ENCODE measurements at places on chromosomes 1 and 21.

GRCh38 chr21:33124889-33125288, 54.9 kb downstream of the OLIG1 start:
- no peak for DNase-seq

DNA sequence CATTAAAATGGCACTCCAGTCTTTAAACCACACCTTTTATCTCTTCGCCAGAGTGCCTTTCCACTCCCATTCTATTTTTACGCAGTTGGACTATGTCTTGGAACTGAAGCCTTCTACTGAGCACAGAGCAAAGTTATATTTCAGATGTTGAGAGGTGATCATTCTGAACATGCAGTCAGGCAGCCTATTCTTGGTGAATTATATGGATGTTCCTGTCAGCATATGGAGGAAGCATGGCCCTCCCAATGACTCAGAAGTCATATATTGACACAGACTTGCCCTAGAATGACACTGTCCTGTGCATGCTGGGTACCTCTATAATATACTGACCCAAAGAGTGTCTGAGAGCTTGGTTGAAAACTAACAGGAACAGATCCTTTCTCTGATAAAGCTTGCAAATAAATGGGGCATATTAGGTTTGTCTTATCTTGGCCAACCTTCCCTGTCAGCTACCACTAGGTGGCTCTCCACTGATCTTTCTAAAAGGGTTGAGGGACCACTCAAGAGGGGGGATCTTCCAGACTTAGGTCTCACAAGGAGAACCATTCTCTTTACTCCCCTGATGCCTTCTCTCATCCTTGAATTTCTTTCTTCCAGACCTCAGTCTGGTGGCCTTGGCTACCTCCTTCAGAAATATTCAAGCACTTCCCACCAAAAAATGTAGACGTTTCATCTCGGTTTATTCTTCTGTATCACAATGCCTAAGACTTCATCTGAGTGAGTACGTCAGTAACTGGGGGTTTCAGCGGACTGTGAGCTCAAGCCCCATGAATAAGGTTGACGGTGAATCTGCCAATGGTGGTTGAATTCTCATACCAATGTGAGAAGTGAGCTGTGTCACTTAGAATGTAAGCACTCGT, 11.8 kb upstream of the ALG14 start:
- no peak for DNase-seq

DNA sequence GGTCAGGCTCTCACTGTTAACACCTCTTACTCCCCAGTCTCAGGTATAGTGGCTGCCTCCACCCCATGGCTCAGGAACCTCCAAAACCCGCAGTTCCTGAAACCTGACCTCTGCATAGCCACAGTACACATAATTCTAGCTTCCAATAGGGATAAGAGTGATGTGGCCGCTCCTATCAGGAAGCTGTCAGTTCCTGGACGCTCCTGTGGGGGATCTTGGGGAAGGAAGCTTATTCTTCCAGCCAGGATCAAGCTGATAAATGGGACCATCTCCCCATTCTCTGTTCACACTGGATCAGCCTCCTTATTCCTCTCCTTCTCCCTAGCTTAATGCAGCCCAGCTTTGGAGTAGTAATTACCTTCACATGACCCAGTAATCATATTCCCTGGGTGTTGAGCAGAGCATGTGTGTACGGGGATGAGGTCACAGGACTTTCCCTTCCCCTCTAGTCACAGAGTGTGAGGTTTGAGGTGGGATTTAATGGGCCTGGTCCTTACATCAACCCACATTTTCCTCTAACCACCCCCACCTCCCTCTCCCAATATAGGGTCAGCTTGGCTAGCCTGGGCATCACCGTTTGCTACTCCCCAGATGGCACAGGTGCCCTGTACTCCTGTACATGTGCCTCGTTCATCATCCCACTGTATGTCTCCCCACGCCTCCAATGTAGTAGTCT, 7.0 kb upstream of the POU3F1 start:
- no peak for DNase-seq

DNA sequence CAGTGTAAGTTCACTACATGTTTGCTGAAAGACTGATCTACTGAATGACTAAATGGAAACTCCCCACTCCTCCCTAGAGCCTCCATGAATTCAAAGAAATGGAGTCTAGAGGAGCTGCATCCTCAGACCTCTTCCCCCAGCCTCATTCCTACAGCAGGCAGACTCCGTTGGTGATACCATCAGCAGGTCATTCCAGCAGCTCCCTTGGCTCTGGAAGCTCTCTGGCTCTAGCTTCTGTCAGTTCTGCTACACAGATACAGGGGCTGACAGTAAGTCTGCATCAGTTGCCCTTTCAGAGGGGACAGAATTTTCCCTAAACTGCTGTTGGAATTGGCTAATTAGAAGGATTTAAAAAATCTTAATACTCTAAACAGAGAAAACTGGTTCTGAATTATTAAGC, 31.7 kb upstream of the DMRTA2 start:
- no peak for DNase-seq

GRCh38 chr21:21236996-21237395, 238.8 kb downstream of the NCAM2 start:
- DNase-seq, result no peak

DNA sequence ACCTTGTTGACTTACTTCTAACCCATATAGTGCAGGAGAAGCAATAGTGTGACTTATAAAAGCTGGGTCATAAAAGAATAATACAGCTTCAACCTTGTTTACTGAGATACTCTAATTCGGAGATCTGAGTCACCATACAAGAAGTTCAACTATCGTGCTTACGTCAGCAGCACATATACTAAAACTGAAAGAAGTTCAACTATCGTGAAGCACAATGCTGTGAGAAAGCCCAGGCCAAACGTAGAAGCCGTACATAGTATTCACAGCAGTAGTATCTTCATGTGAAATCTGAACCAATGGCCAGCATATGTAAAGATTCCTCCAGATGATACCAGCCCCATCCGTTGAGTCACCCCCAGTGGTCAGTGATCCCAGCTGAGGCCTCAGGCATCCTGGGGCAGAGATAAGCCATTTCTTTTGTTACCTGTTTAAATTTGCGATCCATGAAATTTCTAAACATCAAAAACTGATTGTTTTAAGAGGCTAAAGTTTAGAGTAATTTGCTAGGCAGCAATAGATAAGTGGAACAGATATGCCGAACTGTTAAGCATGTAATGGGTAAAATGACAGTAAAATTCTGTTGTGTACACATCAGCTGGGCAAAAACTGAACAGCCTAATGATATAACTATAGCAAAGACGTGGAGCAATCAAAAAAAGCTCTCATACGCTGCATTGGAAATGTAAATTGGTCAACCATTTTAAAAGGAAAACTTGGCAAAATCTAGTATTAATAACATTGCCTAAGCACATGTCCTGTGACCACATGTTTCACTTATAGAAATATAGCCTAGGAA, 53.9 kb upstream of the SAMD13 start:
- no peak for DNase-seq

GRCh38 chr21:27101523-27101922, 134.6 kb upstream of the ADAMTS5 start:
- DNase-seq, result no peak

DNA sequence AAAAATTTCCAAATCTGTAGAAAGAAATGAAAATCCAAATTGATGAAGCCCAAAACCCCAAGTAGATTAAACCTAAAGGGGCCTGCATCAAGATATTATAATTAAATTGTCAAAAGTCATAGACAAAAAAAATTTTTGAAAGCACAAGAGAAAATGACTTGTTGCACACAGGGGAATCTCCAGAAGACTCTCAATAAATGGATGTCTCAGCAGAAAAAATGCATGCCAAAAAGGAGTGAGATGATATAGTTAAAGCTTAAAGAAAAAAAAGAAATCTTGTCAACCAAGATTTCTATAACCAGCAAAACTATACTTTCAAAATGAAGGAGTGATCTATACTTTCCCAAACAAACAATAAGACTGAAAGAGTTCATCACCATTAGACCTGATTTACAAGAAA, 393.2 kb upstream of the SPAG17 start:
- DNase-seq, result no peak

DNA sequence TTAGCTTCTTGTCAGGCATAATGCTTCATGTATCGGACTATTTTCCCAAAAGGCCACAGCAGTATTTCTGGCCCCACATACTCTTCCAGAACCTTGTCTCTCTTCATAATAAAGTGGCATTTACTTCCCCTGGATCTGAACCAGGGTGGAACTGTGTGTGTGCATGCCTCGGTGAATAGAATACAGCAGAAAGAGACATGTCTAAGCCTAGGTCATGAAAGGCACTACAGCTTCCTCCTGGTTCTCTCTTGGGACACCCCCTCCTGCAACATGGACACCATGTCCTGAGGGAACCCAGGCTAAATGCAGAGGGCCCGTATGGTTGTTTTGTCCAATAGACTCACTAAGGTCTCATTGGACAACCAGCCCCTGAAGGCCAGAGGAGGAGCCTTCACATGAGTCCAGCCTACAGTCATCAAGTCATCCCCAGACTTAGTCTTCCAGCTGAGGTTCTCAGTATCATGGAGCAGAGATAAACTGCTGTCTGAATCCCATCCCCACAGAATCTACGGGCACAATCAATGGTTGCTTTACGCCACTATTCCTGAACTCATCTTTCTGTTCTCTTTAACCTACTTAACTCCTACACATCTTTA, 35.0 kb downstream of the USP24 start:
- no peak for DNase-seq

DNA sequence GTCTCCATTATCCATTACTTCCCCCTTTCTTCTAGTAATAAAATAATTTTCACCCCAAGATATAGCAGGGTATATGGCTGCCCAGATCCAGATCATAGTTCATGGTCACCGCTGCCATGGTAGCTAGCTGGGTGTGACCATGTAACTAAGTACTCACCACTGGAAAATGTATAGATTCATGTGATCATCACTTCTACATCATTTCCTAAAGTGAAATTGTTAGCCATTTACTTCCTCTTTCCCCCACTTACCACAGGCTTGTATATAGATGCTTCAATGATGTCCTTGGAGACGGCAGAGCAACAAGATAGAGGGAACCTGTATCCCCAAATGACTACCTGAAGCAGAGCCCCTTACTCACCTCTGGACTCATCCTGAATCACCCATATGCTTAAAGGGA, 22.7 kb upstream of the EYA3 start:
- DNase-seq, result no peak

- no peak for DNase-seq
Observed at GRCh38 chr1:233019778-233020325, 69.4 kb downstream of the NTPCR start.

DNA sequence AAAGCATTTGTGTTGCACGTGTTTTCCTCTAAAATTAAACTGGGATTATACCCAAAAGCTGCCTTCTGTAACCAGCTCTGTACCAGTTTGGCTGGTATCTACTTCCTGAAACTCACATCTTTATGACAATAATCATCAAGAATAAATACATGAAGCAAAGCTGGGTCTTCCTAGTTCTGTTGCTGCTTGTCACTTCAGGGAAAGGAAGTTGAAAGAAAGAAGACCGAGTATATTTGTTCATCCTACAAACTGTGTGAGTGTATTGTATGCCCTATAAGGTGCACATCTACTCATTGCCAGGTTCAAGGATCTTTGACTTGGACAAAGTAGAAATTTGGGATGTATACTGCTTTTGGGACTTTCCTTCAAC, 29.1 kb upstream of the IFNGR2 start:
- no peak for DNase-seq

- no peak for DNase-seq
Observed at GRCh38 chr1:18799454-18799853, 60.0 kb downstream of the TAS1R2 start.

GRCh38 chr1:1344655-1345361, 4.4 kb downstream of the DVL1 start:
- DNase-seq, result no peak

- DNase-seq, result no peak
Observed at GRCh38 chr1:168585191-168585590, 8.8 kb downstream of the XCL1 start.

DNA sequence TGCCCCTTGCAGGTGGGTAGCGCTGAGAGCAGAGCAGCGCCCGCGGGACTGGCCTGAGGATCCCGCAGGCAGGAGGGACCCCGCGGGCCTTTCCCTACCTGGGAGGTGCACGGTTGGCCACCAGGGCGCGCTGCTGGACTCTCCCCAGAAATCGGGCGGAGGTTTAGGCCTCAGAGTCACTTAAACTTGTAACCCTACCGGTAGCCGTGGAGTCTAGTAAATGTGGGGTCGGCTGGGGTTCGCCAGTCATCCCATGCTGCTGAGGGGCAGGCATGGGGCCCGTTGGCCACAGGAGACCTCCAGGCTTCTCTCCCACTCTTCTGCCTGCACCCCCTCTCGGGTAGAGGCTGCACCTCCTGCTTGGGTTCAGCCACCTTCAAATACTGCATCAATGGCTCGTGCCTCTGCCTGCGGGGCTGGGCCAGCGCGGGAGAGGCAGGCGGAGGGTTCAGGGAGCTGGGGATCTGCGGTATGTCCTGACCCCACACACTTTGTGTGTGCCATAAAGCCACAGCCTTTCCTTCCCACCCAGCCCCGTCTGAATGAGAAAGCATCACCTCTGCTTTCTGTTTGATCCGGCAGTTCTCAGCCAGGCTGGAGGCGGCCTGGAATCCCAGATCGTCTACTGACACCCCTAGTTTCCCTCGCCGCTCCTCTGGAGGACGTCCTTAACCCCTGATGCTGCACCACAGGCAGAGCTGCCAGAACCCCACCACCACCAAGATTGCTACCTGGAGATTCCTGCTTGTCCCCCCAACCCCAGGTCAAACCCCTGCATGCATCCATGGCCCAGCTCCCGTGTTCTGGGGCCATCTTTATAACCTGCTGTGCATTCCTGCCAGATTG, 12.3 kb upstream of the GSTM4 start:
- DNase-seq, result no peak

GRCh38 chr1:96059736-96060135, 661.8 kb upstream of the PTBP2 start:
- DNase-seq, result no peak

DNA sequence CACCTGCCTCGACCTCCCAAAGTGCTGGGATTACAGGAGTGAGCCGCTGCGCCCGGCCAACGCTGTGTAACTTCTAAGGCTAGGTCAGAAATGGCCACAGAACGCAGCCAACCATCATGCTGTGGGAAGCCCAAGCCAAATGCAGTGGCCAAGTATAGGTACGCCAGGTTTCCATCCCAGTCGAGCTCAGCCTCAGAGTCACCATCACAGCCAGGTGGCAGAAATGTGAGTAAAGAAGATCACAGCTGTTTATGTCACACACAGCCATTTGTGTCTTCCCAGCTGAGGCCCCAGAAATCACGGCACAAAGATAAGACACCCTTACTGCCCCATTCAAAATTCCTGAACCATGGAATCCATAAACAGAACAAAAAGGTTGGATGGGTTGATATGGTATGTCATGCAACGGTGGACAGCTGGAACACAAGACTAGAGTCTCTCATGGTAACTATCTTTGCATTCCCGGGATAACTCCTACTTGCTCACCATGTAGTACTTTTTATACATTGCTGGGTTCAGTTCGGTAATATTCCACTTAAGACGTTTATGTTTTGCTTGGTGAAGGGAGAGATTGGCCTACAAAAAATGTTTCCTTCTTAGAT, 84.3 kb downstream of the SLC45A1 start:
- no peak for DNase-seq

DNA sequence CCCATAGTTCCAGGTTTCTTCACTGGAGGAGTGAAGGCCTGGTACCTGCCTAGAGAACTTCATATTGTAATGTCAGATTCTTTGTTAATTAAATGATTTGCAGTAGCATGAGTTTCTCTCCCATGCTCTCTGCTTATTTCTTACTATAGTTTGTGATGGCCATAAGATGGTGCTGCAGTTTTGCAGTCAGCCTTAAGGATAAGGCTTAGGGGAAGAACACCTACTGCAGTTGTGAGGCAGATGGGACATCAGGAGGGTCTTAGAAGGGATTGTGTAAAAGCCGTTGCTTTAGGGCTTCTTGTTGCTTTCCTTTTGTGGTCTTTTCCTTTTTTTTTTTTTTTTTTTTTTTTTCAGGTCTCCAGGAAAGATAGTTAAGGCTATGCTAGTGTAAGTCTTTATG, 61.8 kb downstream of the MACF1 start:
- no peak for DNase-seq

Data from iPS DF 19.7 (cell line).